ENCODE measurements at places on chromosomes 1 and 21.

DNA sequence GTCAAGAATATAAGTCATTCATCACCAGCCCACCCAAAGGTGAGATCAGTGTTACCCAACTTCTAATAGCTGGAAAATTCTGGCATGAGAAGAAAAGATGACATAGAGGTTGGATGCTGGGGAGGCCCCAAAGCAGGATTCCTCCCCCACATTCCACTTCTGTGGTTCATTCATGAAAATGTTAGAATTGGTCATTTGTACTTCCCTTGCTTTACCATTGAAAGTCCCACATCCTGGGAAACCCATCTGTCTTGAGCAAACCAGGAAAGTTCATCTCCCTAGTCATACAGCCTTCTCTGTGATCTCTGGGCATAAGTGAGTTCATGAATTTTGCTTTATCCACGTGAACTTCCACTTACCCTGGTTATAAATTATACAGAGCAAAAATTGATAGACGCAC lies 66.8 kb downstream of the SERINC2 start:
- DNase-seq, result no peak

DNA sequence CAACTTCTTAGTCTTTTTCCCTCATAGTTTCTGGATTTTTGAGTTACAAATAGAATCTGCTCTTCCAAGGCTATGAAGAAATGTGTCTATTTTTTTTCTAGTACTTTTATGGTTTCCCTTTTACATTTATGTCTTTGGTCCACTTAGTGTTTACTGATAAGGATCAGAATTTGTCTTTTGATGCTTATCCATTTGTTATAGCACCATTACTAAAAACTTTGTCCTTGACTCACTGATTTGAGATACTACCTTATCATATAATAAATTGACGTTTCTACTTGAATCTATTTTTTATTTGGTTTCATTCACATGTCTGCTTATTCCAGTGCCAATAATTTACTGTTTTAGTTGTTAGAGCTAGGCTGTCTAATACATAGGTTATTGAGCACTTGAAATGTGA lies 161.1 kb upstream of the DPYD start:
- DNase-seq, result no peak

GRCh38 chr1:111183308-111184069 lies 17.0 kb downstream of the DENND2D start:
- no peak for DNase-seq

DNA sequence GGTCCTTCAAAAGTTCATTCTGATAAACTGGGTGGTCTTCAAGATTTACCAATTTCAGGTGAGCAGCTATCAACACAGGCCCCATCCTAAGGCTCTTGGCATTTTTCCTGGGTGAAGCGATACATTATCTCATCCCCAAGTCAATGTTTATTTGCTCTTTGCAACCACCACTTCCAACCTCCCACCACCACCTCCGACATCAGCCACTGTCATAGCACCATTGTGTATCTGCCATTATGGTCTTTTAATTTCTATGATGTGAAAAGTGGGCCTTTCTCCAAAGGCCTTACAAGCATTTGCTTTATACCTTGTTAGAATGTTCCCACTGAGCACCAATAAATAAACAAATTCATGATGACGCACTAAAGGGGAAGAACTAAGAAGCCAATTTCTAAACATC lies 47.2 kb downstream of the TBX15 start:
- DNase-seq, result no peak

DNA sequence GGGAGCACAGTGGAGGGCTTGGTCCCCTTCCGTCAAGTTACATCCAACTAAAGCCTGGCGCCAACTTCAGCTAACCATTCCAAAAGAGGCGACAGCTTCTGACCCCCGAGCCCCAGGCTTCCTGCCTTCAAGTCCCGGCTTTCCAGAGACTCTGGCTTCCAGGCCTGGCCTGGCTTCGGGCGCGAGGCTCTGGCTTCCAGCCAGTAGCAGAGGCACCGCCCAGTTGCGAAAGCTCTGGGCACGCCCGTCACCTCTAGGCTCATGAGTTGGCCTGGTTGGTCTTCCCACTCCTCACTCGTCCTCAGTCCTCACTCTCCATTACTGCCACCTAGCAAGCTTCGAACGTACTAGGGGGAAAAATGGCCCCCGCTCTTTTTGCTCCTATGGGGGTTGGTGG lies 30.0 kb upstream of the C1orf185 start:
- DNase-seq, result peak; percentile 56

- DNase-seq, result no peak
Measured at GRCh38 chr1:247386687-247387086, 29.3 kb upstream of the NLRP3 start.

All from mucosa of descending colon (tissue), 3 donors.